ENCODE measurements at places on chromosomes 1 and 21. TPM values are rescaled to one million over a fixed set of nuclear protein-coding genes. Genes with fewer than 3 reads are reported as not detected.

The DTL gene
- total RNA-seq = 47.7 TPM

The CELF3 gene
- 0.39 TPM for total RNA-seq

The PM20D1 gene
- 0.12 TPM for total RNA-seq

The WNT9A gene
- total RNA-seq = 2.0 TPM

The HPCAL4 gene
- 1.1 TPM for total RNA-seq

The A3GALT2 gene
- not detected for total RNA-seq

The SPRR2E gene
- not detected for total RNA-seq

The MFAP2 gene
- total RNA-seq = 129 TPM

The ZFP69B gene
- total RNA-seq = 10.8 TPM

The SLC27A3 gene
- 24.2 TPM for total RNA-seq

The CRYAA gene
- not detected for total RNA-seq

Measured in GM23338 (cell line).